Large intestine (tissue), 12 donors: ENCODE measurements at places on chromosomes 16 and 17.

GRCh38 chr17:37829592-37830123, 84.8 kb upstream of the HNF1B start:
- H3K36me3 ChIP-seq: no peaks in the 10 kb centered on the region
- peaks cover 9% of the 10 kb centered on the region for H3K4me1 ChIP-seq

GRCh38 chr16:17511340-17511739, 40.6 kb upstream of the XYLT1 start:
- H3K4me1 ChIP-seq: peaks cover 4% of the 10 kb centered on the region
- no peak overlapping the region for H3K4me3 ChIP-seq
- peak; percentile 21 for DNase-seq
- no peak overlapping the region for H3K27ac ChIP-seq

DNA sequence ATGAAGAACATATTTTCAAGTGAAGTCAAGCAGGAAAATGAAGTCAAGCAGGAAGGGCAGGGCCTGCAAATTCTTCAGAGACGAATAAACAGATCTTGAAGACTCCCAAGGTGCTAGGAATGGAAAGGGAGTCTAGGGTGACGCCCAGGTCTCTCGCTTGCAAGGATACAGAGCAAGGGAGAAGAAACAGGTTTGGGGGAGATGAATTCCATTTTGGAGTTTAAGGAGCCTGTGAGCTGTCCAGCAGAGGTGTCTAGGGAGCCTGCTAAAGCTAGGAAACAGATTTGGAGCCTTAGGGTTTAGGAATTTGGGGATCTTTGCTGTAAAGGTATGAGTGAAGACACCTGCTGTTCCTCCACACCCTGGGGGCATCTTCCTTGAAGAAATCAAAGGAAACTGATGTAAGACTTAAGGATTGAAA, 2.0 kb upstream of the UNKL start:
- H3K4me3 ChIP-seq: no peak overlapping the region
- H3K27ac ChIP-seq: no peak overlapping the region
- peaks cover 9% of the 10 kb centered on the region for H3K36me3 ChIP-seq
- no peaks in the 10 kb centered on the region for H3K27me3 ChIP-seq
- DNase-seq: no peak

DNA sequence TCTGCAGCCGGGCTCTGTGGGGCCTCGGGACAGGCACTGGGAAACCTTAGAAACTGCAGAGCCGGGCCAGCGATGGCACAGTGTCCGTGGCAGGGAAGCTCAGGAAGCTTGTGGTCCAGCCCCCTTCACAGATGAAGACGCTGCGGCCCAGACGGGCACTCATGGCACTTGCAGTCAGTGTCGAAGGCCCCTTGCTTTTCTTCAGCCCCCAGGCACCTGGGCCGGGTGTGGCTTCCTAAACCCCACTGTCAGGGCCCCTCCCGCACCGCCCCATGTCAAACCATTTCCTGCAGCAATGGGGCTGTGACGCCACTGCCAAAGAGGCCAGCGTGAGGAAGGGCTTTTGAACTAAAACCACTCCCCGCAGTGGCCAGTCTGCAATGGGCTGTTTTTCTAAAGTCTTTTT, 164.0 kb downstream of the LAT start:
- no peaks in the 10 kb centered on the region for H3K27me3 ChIP-seq
- no peak overlapping the region for H3K27ac ChIP-seq
- no peak overlapping the region for H3K4me3 ChIP-seq
- H3K4me1 ChIP-seq: no peaks in the 10 kb centered on the region
- H3K36me3 ChIP-seq: no peaks in the 10 kb centered on the region

DNA sequence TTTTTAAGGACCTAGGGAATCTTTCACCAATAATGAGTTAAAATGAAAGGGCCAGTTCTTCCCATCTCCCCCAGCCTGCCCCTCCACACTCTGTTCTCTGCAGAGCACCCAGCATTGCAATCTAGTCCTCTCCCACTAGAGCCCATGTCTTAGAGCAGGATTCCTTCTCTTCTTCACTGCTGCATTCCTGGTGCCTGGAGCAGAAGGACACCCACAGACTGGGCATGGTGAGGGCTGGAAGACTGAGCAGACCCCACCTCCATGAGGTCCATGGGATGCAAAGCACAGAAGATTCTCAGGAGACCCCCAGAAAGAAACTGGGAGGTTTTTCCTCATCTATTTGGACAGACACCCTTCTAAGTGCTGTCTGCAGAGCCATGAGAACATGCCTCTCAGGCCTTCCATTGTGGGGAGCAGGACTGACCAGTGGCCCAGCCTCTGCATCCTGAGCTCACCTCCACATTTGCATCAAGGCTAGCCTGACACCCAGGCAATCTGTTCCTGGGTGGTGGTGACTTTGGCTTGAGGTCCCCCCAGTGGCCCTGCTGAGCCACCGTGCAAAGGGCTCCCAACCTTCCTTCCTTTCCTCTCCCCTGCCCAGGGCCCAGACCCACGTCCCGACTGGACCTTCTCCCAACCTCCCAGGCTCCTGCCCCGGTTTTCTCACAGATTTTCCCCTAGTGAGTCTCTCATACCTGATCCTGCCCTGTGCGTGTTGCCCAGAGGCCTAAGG, 74.2 kb upstream of the ZNF469 start:
- H3K36me3 ChIP-seq: no peaks in the 10 kb centered on the region
- H3K27ac ChIP-seq: no peak overlapping the region

GRCh38 chr16:65279576-65279975, 157.7 kb upstream of the CDH11 start:
- no peaks in the 10 kb centered on the region for H3K36me3 ChIP-seq
- no peaks in the 10 kb centered on the region for H3K4me1 ChIP-seq
- H3K27ac ChIP-seq: no peak overlapping the region
- no peak overlapping the region for H3K4me3 ChIP-seq

DNA sequence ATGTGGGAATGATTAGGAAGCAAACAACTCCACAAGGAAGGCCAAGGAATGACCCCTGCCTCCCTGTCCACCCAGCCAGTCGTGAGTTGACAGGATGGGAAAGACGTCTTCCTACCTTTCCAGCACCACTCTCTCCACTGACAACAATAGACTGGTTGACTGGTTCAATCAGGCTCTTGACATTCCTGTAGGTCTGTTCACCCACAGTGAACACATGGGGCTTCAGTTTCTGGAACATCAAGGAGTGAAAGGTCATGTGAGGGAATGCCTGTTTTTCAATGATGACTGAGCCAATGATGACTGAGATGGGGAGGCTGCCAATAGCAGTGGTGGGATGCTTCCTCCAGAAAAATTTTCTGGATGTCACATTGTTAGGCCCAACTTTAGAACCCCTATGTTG, 9.6 kb downstream of the MYO19 start:
- peaks cover 64% of the 10 kb centered on the region for H3K36me3 ChIP-seq
- no peak overlapping the region for H3K4me3 ChIP-seq
- no peak overlapping the region for H3K27ac ChIP-seq
- DNase-seq: no peak
- H3K27me3 ChIP-seq: no peaks in the 10 kb centered on the region
- no peaks in the 10 kb centered on the region for H3K4me1 ChIP-seq

GRCh38 chr17:29250666-29251065, 4.0 kb downstream of the CRYBA1 start:
- DNase-seq: no peak
- H3K27ac ChIP-seq: no peak overlapping the region
- no peaks in the 10 kb centered on the region for H3K27me3 ChIP-seq

GRCh38 chr16:2429771-2430663, 770 bp downstream of the CCNF start:
- H3K36me3 ChIP-seq: peaks cover 19% of the 10 kb centered on the region
- peak overlapping the region; percentile 66 for H3K4me3 ChIP-seq
- peak; percentile 15 for DNase-seq
- no peak overlapping the region for H3K27ac ChIP-seq
- peaks cover 18% of the 10 kb centered on the region for H3K4me1 ChIP-seq

DNA sequence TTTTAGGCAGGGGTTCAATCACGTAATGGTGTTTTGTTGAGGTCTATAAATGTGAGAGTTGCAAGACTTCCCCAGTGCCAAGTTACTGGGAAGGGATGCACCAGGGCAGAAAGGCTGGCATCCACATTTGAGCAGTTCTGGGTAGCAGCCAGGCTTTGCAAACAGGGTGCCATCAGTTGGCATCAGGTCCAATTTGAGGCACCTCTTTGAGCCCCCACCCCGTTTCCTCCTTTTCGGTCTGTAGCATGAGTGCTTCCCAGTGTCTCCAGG, 142.6 kb upstream of the CACNG5 start:
- peaks cover 49% of the 10 kb centered on the region for H3K36me3 ChIP-seq
- no peak overlapping the region for H3K4me3 ChIP-seq
- H3K4me1 ChIP-seq: no peaks in the 10 kb centered on the region
- no peak for DNase-seq

DNA sequence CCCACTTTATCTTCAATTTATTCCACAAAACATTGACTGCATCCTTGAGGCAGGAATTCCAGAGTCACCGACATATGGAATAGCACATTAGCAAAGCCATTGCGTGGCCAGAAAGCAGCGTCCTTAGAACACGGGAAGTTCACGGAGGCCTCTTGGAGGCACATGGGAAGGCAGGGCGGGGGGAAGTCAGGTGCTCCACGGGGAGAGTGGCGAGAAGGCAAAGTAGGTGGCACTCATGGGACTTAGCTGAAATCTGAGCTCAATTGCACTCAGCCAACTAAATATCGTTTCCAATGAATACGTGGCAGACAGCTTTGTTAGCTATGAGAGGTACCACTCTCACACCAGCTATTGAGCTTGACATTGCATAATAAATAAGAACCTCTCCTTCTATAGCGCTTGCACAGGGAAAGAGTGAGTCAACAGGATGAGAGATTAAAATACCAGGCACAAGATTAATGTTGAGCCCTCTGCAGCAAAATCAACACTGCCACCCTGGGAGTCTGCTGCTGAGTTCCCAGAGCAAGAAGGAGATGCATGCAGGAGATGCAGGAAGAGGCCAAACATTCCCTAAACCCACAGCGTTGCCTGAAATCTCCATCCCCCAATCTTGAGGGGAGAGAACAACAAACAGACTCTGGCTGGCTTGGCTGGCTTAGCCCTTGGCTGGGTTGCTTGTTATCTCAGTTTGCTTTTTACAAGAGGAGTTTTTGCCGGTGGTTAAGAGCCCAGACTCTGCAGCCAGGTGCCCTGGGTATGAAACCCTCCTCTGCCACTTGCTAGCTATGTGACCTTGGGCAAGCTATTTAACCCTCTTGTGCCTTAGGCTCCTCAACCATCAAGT, 28.8 kb downstream of the ABCC12 start:
- H3K27ac ChIP-seq: no peak overlapping the region
- no peak for DNase-seq
- no peaks in the 10 kb centered on the region for H3K4me1 ChIP-seq
- H3K4me3 ChIP-seq: no peak overlapping the region

GRCh38 chr17:40038882-40039513, 15.2 kb downstream of the MED24 start:
- H3K4me1 ChIP-seq: no peaks in the 10 kb centered on the region
- H3K36me3 ChIP-seq: peaks cover 27% of the 10 kb centered on the region
- H3K27ac ChIP-seq: peak overlapping the region; percentile 55
- peak; percentile 62 for DNase-seq
- H3K27me3 ChIP-seq: no peaks in the 10 kb centered on the region
- no peak overlapping the region for H3K4me3 ChIP-seq

DNA sequence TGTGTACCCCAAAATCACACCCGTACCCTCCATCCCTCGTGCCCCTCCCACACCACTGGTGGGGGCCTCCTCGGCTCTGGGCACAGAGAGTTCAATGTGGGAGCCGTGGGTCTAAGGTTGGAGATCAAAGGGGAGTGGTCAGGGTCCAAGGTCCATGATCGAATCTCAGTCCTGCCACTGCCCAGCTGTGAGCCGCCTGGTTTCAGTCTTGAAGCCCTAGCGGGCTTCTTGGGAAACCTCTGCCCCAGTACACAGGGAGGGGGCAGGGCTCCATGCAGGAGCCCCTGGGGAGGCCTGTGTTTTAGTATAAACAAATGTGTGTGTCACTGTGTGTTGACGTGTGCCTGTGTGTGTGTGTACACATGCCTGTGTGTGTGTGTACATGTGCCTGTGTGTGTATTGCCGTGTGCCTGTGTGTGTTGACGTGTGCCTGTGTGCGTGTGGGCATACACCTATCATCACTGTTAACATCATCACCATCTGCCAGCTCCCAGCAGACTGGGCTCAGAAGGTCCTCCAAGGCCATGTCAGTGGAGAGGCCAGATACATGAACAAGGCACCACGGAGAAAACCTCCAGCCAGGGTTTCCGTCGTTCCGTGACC, 26.5 kb upstream of the ZNF469 start:
- no peaks in the 10 kb centered on the region for H3K27me3 ChIP-seq
- no peaks in the 10 kb centered on the region for H3K4me1 ChIP-seq
- no peak overlapping the region for H3K27ac ChIP-seq
- no peak for DNase-seq
- H3K36me3 ChIP-seq: no peaks in the 10 kb centered on the region

GRCh38 chr17:42189651-42189965, 4.4 kb upstream of the HCRT start:
- no peak overlapping the region for H3K27ac ChIP-seq
- no peaks in the 10 kb centered on the region for H3K27me3 ChIP-seq
- DNase-seq: no peak
- H3K4me3 ChIP-seq: no peak overlapping the region

DNA sequence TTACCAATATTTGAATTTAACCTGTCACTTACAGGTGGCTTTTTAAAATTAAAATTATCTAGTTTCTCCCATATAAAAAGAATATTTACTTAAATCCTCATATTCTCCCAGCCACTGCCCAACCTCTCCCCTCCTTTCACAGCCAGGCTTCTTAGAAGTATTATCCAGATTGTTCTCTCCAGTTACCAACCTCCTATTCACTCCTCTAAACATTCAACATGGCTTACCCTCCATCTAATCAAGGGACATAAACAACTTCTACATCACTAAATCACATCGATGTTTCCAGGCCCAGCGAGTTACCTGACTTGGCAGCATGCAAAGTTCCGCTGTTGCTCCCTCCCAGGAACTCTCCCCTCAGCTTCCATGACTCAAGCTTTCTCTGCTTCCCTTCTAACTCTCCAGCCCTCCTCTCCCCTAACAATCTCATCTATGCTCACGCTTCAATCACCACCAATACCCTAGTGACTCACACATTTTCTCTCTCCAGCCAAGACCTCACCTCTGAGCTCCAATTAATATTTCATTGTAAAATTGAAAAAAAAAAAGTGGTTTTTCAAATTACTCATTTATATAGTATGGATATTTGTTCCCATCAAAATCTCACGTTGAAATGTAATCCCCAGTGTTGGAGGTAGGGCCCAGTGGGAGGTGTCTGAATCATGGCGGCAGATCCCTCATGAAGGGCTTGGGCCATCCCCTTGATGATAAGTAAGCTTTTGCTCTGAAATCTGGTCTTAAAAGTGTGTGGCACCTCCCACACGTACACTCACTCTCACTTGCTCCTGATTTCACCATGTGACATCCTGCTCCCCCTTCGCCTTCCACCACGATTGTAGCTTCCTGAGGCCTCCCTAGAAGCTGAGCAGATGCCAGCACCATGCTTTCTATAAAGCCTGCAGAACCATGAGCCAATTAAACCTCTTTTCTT, 88.5 kb downstream of the HELZ start:
- no peaks in the 10 kb centered on the region for H3K4me1 ChIP-seq
- H3K4me3 ChIP-seq: no peak overlapping the region
- no peak overlapping the region for H3K27ac ChIP-seq
- no peak for DNase-seq
- H3K27me3 ChIP-seq: no peaks in the 10 kb centered on the region
